Pancreas (tissue), 10 donors: ENCODE measurements at places on chromosomes 12 and 14. TPM values are rescaled to one million over a fixed set of nuclear protein-coding genes. Genes with fewer than 3 reads are reported as not detected.

GRCh38 chr14:78232231-78233000 lies 62.2 kb downstream of the NRXN3 start:
- no peak for DNase-seq

DNA sequence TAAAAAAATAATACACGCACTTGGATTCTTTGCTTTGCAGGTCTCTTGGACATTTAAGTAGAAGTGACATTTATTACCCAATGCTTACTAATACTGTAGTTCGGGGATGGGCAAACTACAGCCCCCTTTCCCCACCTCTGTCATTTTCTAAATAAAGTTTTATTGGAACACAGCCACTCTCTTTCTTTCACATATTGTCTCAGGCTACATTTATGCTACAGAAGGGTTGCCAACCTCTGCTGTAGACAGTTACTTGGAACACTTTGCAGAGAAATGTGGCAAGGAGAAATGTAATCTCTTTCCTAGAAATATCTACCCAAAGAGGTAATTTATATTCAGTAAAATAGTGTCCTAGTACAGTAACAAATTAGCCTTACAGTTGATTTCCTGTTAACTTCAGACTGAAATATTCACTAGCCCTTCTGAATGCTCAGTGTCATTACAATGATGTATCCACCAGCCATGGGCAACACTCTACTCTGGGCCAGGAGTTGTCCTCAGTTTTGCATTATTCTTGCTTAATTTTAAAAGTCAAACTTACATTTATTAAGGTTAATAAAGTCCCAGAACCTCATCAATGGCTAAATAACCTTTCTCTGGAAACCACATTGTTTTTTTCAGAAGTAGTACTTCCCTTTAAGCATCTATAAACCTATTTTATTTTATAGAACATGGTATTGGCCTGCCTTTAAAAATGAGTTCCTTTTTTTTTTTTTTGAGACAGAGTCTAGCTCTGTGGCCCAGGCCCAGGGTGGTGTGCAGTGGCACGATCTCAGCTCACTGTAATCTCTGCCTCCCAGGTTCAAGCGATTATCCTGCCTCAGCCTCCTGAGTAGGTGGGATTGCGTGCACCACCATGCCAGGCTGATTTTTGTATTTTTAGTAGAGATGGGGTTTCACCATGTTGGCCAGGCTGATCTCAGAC lies 269.6 kb upstream of the AMIGO2 start:
- no peak for DNase-seq

Gene RFLNA
- total RNA-seq = 0.31 TPM

DNA sequence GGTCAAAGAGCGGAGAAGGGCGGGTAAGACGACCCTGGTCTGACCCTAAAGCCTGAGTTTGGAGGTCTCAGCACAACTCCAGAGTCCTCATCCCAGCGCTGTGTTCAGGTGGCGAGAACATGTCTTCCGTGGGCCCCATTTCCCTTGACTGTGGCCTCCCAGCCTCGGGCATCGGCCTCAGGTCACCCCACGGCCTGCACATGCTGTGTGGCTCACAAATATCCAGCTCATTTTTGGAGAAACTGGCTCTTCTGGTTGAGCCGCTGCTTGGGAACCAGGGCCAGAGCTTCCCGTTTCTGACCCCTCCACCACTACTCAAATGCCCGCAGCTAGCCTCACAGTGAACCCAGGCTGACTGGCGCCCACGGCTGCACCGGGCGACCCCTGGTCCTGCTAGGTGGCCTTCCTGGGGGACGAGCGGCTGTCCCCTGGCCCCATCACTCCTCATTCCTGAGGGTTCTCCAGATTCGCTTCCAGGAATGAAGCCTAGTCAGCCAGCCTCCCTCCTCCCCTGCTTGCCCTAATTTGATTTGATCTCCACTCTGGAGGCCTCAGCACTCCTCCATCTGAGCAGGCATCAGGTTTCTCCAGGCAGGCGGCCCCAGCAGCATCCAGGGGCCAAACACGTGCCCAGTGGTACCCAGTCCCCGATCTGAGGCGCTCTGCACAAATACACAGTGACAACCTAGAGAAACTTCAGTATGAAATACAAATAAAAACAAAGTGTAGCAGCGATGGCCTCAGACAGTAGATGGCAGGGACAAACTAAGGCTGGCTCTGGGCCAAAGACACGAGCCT lies 4.7 kb downstream of the P2RX2 start:
- DNase-seq = no peak

Gene IL25
- total RNA-seq = not detected

DNA sequence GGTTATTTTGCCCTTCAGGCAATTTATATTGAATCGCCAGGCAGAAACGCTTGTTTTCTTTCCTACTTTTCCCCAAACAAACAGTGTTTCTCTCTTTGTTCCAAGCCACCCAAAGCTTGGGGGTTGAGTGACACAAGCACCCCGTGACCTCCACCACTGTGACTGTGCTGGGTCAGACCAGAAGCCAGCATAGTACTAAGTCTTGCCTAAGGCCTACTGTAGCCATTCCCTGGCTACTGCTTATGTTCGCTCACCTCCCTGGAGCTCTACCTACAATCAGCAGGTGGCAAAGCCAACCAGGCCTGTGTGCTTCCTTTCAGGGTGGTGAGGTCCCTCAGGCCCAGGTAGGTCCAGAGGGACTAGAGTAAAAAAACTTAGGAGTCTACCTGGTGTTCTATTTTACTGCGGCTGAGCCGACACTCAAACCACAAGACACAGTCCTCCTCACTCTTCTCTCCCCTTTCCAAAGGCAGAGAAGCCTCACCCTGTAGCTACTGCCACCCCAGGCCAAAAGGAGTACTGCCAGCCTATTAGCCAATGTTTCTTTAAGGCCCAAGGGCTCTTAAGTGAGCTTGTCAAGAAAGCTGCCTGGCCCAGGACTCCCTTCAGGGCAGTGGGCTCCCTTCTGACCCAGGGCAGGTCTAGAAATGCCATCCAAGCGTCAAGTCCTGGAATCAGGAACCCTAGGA lies 411.8 kb upstream of the MIS18BP1 start:
- no peak for DNase-seq

DNA sequence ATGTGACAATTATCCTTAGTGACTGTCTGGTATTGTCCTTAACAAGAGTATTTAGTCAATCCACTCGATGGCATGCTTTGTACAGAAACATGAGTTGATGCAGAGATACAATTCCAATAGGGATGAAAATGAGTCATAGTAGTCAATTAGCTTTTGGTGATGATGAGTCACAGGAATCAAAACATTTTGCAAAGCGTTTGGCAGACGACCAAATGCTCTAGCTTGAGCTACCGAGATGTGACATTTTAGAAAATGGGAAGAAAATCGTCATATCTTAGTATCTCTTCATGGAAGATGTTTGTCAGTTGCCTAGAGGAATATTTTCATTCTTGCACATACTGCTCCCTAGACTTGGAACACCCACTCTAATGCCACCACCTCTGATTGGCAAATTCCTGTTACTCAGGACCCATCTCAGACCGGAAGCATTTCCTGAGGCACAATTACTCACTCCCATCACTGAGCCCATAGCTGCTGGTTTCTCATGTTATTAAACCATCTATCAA lies 95.0 kb downstream of the LMNTD1 start:
- no peak for DNase-seq

- DNase-seq = no peak
Measured at GRCh38 chr12:3197131-3197818, 120.1 kb downstream of the TSPAN9 start.

Gene SLCO1C1
- total RNA-seq = 0.35 TPM

DNA sequence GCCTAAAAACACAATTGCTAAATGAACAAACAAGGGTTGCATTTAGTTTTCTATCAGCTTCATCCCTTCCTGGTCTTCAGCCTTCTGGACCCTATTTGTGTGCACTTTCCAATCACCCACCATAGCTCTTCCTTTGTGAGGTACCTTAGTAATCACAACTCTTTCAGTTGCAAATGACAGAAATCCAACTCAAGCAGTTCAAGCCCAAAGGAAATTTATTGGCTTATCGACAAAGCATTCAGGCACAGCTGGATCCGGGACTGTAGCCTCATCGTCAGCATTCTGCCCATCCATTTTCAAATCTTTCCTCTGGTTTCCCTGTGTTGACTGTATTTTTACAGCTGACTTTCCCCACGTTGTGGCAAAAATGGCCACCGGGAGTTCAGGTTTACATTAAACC lies 148.6 kb upstream of the VASH1 start:
- DNase-seq = no peak

DNA sequence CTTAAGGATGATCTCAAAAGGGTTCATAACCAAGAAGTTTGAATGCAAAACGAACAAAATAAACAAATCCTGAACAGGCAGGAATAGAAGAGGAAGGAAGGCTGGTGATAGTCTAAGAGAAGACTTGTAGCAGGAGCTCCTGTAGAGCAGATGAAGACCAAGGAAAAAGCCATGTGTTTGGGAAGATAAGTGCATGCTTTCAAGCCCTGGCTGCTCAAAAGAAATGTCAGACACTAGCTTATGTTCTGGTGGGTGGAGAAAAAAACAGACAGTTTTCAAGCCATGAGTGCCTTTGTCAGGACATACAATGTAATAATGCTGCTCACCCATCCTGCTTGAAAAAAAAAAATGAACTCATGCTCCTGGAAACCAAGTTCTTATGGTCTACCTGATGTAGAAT lies 27.4 kb downstream of the TAOK3 start:
- no peak for DNase-seq

GRCh38 chr14:93535537-93535936 lies 104.8 kb downstream of the UNC79 start:
- no peak for DNase-seq

- no peak for DNase-seq
Measured at GRCh38 chr12:52860102-52860823, 11.5 kb upstream of the KRT78 start.

- DNase-seq = no peak
Measured at GRCh38 chr12:120831648-120832267, 72.4 kb downstream of the SPPL3 start.

- DNase-seq = no peak
Measured at GRCh38 chr12:106289196-106289681, 13.3 kb upstream of the TCP11L2 start.

DNA sequence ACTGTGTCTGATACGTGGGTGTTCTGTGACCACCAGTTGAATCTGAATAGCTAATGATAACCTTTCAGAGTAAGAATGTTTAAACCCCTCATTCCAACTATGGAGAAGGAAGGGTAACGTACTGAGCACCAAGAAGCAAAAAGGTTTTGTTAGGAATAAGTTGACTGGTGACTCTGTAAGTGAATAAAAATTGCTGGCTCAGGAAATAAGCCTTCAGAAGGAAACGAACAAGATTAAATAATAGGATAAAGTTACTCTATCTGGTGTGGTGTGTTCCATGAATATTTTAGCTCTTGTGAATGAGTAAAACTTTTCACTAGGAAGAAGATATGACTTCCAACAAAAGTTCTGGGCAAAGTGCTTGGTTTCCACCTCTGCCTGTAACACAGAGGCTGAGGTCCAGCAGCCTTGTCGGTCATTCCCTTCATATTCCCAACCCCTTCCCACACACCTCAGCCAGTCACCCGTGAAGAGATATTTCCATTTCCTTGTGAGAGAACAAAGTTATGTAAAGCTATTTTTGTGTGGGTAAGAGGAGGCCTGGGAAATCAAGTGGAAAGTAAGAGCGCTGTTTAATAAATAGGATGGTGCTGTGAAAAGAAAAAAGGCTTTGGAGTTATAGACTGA lies 47.1 kb downstream of the ARF6 start:
- no peak for DNase-seq

DNA sequence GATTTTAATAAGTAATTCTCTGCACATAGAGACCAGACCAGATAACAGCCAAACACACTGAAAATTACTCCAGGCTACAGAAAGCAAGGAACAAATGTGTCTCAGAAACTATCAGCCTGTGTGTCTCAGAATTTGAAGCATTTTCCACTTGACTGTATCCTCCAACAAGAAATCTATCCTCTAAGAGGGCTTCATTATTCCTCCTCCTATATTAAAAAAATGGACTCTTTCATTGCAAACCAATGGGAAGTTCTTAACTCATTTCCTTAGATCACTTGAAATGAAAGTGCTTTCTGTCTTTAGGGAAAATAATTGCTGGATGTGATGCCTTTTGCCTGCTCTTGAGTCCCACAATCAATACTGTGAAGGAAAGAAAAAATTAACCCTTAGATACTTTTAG lies 2.3 kb downstream of the ST8SIA1 start:
- DNase-seq = no peak

GRCh38 chr12:52032446-52032803 lies 18.8 kb upstream of the NR4A1 start:
- DNase-seq = no peak

Gene MYBPC1
- total RNA-seq = not detected

GRCh38 chr14:96205978-96206360 lies 1.3 kb downstream of the BDKRB2 start:
- no peak for DNase-seq

Gene LRTM2
- not detected for total RNA-seq

Gene EIF2S3B
- total RNA-seq = not detected

DNA sequence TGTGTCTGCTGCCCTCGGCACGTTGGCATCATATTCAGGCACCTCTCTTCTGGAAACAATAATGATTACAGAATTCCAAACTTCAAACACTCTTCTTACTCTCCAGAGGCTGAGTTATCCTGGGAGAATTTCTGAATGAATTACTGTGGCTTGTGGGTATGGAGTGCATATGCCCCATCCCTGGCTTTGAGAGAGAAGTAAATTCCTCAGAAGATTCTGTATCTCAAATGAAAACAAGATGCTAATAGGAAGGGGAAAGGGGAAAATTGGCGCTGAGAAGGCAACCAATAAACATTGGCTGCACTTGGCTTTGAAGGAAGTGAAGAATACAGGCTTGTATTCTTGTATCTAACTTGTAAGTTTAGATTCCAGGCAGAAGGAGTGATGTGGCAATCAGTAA lies 132.0 kb upstream of the NOVA1 start:
- DNase-seq = no peak

DNA sequence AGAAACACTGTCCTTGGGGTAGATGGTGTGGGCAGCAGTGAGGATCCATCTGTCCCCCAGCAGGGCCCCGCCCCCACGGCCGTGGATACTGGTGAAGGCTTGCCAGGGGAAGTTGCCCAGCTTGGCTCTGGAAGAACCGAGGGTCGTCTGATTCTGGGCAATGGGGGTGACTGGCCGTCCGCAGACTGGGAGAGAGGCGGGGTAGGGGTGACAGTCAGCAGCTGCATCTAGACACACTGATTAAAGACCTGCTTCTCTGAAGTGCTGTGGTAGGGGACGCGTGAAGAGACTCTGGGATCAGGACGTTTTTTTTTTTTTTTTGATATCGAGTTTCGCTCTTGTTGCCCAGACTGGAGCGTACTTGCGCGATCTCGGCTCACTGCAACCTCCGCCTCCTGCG lies 4.7 kb upstream of the C1R start:
- no peak for DNase-seq

Gene TAS2R43
- total RNA-seq = not detected

Gene SRGAP1
- 8.0 TPM for total RNA-seq

DNA sequence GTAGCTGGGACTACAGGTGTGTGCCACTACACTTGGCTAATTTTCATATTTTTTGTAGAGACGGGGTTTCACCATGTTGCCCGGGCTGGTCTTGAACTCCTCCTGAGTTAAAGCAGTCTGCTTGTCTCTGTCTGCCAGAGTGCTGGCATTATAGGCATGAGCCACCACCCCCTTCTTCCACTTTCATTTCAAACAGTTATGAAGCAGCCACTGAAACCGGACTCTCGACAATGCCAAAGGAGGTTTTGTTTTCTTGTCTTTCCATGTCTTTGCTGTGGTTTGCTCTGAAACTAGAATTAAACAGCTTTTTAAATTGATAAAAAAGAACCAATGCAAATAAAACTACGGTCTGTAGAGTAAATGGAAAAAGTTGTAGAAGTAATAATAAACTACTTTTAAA lies 30.4 kb downstream of the RAP1B start:
- DNase-seq = no peak

GRCh38 chr12:9392842-9393241 lies 184.6 kb upstream of the PZP start:
- no peak for DNase-seq

Gene C14orf39
- not detected for total RNA-seq

Gene TEX22
- total RNA-seq = 1.6 TPM

GRCh38 chr12:88985631-88986030 lies 366.7 kb downstream of the DUSP6 start:
- DNase-seq = no peak
